Right renal cortex interstitium (tissue), 3 donors: ENCODE measurements at places on chromosomes 5 and 9.
A peak's percentile ranks its signal among the peaks of the same experiment; 100 is the strongest.

GRCh38 chr5:110510146-110510545, 216.3 kb downstream of the TMEM232 start:
- no peak for DNase-seq

DNA sequence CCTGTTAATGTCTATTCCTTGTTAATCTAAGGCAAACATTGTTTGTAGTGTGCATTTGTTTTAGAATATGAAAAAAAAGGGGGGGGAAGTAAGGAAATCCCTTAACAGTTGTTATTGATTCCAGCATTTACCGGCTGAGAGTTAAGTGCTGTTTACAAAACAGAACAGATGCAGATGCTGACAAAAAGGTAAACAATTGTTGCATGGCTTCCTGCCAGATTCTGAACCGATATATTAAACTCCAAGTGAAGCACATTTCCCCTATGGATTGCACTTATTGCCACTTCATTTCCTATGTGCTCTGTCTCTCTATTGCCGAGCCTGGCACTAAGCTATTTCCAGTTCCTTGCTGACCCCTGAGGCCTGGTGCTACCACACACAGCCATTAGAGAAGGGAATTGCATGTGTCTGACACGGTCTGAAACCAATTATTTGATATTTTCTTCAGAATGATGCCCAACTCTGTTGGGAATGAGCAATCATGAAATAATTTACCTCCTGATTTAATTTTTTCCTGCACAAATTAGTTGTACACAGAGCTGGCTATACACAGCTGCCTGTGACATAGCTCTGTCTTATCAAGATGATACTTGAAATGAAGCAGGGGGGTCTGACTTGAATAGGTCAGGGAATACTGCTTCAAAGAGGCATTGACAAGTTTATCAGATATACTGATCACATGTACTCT, 109.8 kb downstream of the KIAA0825 start:
- DNase-seq, result no peak

DNA sequence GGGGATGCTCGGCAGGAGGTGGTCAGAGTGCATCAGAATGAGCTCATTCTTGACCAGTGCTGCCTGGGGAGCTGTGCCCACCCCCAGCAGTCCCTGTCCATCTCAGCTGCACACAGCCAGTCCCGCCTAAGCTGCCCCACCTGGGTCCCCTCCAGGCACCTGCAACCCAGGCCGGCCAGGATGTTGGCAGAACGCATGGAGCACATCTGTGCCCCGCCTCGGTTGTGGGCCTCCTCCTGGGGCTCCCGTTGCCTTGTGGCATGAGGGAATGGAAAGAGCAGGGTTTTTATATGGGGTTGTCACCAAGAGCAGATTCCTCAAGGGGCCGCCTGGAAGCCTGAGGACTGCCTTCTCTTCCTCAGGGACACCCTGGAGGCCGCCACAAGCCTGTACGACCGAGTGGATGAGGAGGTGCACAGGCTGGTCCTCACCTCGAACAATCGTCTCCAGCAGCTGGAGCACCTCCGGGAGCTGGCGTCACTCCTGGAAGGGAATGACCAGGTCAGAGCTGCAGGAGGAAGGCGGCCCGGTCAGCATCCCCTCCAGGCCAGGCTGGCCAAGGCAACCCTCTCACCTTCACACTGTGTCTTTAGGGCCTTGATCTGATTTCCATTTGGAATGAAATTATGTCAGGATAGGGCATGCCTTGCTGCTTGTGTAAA, 34.8 kb upstream of the LRRC14B start:
- DNase-seq, result no peak

GRCh38 chr5:177473443-177474001, at the start of gene DBN1:
Gene DBN1 (minus strand): TSS chr5:177473634. CDS start chr5:177473521, 113 bp downstream.
- no peak for DNase-seq

DNA sequence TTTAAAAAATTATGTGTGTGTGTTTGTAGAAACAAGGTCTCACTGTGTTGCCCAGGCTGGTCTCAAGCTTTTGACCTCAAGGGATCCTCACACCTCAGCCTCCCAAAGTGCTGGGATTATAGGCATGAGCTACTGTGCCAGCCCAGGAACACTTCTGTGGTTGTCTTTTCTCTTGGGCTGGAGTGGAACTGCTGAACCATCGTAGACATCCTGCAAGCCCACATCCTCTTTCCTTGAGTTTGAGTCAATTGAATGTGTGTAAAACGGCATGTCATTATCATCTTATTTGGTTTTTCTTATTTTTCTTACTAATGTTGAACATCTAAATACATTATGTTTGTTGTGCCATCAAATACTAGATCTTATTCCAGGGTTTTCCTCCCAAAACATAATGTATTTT, 40.0 kb downstream of the EHMT1 start:
- DNase-seq, result no peak

GRCh38 chr5:179051784-179052183, 8.4 kb upstream of the ZNF354C start:
- no peak for DNase-seq

- peak; percentile 25 for DNase-seq
Measured at GRCh38 chr9:78905986-78906755, 609.2 kb downstream of the PSAT1 start.

DNA sequence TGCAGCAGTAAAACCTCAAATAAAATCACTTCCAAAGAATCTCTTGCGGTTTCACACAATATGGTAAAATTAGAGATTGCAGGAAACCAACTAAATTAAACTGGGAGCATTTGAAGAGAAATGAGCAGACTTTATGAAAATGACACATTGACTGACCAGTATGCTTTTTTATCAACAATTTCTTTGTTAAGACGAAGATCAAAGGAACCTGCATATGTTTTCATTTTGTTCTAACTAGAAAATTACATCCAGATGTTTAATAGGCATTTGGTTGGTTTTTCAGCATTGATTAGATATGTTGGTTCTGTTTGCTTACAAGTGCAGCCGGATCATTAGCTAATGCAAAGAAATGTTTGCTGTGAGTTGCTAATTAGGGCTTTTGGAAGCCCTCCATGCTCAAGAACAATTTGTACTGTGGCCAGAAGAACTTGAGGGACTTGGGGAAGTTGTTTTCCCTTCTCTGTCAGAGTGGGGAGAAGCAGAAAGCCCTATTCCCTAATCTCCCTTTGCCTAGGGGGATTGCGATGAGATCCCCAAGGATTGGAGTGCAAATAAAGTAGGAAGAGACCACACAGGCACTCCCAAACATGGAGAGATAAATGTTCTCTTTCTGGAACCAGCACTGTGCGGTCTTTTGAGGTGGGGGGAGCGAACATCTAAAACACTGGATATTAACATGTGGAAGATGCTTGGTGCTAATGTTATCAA, 4.5 kb upstream of the TLE1 start:
- no peak for DNase-seq

- DNase-seq, result no peak
Measured at GRCh38 chr5:67805666-67806348, 409.7 kb upstream of the PIK3R1 start.

DNA sequence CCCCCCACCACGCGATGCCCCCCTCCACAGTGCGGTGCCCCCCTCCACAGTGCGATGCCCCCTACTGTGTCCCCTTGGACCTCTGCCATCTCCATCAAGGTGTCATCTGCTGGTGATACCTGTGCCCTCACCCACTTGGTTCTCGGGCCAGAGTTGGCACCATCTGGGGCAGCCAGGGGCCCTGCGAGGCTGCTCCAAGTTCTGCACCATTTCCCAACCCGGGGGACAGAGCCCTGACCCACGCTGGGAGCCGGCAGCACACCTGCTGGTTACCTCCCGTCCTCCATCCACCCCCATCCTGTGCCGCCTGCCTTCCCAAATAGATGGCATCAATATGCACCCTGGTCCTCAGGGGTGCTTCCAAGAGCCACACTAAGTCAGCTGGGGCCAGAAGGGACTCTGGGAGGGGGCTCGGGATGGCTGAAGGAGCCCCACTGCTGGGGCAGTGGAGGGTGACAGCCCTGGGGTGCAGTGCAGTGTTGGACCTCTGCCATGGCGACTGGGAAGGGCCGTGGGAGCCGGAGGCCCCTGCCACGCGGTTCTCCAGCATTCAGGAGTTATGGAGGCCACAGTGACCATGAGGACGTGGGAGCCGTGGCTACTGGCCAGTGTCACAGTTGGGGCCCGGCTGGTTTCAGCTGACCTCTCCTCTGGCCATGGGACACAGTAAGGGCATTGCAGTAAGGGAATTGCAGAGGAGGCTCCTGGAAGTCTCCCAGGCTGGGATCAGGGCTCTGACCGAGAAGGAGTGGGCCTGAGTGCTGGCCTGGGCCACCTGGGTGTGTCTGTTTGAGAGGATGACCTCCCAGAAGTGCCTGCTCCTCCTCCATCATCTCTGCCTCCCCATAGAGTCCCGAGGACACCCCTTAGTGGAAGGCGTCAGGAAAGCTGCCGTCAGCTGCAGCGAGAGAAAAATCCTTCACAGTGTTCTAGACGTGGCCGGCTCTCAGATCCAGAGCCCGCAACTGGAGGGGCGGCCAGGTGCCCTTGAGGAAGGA, 44.2 kb upstream of the NOTCH1 start:
- DNase-seq, result no peak

DNA sequence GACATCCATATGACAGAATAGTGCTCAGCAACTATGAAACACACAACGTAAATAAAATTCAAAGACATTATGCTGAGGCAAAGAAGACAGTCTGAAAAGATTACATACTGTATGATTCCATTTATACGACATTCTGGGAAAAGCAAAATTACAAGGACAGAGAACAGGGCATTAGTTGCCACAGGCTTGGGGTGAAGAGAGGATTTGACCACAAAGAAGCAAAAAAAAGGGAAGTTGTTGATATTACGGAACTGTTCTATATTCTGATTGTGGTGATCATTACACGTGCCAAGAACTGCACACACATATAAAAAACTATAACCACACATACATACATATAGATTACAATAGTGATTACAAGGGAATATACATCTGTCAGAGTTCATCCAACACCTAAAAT, 24.1 kb downstream of the CDK5RAP2 start:
- DNase-seq, result no peak

DNA sequence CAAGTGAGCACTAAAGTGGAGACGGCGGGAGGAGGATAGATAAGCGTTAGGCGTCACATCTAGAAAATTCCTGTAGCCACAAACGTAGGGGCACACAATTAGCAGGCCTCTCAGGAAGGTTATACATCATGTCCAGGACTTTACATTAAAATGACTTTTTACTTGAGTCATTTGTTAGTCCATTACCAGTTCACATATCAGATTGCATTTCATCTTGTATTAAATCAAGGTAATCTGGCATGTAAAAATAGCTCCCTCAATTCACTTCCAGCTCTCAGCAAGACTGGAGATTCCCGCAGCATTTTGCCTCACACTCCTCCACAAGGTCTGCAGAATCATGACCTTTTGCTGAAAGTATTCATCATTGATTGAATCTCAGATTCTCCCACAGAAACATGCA, 118.8 kb downstream of the PRDM6 start:
- no peak for DNase-seq

DNA sequence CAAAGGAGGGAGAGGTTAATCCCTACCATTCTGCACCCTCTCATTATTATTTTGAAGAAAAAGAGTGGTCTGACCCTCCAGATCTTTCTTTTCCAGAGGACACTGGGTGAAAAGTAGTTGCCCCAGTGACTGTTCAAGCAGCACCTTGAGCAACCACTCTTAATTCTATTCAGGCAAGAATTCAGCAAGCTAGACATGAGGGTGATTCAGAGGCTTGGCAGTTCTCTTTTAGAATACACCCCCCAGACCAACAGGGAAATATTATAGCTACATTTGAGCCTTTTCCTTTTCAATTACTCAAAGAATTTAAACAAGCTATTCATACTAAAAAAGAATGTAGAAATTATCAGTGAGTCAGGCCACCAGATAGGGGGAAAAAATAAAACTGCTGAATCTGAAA, 178.3 kb downstream of the MRPS30 start:
- no peak for DNase-seq

- no peak for DNase-seq
Measured at GRCh38 chr9:121604242-121604641, 47.2 kb upstream of the DAB2IP start.

DNA sequence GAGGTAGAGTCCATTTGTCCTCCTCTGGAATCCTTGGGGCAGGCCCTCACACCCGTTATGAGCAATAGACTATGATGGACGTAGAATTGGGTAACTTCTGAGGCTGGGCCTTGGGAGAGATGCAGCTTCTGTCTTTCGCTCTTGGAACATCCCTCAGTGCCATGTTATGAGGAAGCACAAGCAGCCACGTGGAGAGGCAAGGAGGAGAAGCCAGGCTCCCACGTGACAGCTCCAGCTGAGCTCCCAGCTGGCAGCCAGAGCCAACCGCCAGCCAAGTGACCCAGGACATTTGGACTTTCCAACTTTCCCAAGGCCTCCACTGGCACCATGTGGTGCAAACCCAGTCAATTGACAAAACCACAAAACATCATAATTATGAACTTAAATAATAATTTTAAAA, 43.0 kb upstream of the BOD1 start:
- DNase-seq, result no peak

DNA sequence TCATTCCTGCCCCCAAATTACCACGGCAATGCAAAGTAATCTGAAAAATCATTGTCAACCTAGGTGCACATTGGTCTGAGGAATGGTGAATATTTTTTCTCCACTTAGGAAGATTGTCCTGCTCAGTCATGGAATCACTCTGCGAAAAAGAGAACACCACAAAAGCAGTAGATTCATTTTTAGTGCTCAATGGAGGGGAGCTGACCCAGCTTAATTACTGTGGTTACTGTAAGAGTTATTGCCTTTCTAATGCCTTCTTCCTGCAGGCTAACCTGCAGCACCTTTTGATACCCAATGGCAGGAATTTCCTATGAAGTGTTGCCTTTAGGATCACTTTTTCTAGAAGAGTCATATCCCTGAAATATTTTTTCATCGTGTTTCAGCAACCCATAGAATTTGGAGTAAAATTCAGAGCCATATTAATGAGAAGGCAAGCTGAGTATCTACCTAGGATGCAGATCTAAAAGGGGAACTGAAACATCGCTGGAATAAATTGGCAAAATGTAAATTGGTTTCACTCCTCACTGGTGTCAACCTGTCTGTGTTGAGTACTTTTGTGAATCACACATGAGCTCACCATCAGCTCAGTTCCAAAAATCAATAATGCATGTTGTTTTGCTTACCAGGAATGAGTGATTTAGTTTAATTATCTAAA, 464.5 kb downstream of the CSNK1G3 start:
- DNase-seq, result no peak

DNA sequence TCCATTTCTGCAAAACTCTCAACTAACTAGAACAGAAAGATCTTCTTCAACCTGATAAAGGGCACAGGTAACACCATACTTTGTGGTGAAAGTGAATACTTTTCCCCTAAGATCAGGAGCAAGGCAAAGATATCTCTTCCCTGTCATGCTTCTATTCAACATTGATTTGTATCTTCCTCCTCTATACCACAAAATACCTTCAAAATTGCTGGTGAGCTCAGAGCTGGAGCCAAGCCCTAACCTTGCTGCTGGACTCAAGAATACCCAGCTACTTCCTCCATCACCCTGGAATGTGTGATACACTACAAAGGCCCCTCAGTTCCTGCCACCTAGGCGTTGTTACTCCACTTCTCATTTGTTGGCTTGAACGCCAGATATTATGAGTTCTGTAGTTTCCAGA, 499.0 kb downstream of the ACTL7B start:
- DNase-seq, result no peak
